ENCODE measurements at places on chromosomes 5 and 9.
A peak's percentile ranks its signal among the peaks of the same experiment; 100 is the strongest.

DNA sequence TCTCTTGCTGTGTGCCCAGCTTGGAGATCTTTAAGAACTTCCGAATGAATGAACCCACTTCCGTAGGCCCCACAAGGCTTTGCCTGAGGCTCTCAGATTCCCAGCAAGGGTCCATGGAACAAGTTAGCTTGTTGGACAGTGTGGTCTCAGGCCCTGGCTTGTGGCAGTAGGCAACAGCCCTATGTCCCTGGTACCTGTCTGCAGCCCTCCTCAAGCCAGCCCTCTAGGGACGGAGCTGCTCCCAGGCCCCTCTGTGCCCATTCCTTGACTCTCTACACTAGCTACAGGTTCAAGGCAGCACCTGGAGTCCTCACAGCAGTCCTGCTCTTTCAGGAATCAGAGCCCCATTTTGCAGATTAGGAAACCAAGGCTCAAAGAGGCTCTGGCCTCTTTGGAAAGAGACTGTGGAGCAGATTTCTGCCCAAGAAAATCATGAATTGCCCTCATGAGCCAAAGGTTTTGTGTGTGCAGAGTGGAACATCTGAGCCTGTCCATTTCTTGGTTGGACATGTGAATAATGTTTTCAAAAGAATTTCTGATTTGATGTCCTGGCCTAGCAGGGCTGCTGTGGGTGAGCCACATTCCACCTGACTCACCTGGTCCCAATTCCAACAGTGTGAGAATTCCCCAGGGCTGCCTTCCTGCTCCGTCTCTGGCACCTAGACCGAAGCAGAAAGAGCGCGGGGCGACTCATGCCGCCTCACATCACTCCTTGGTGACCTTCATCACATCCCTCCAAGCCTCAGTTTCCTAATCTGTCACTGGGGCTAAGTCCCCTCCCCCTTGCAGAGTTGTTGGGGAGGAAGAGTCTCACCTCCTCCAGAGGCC is 131.7 kb downstream of the BARX1 start:
- no peaks in the 10 kb centered on the region for H3K27me3 ChIP-seq
- no peak for DNase-seq
- no peaks in the 10 kb centered on the region for H3K36me3 ChIP-seq
- no peak overlapping the region for H3K27ac ChIP-seq
- H3K4me3 ChIP-seq: no peak overlapping the region

DNA sequence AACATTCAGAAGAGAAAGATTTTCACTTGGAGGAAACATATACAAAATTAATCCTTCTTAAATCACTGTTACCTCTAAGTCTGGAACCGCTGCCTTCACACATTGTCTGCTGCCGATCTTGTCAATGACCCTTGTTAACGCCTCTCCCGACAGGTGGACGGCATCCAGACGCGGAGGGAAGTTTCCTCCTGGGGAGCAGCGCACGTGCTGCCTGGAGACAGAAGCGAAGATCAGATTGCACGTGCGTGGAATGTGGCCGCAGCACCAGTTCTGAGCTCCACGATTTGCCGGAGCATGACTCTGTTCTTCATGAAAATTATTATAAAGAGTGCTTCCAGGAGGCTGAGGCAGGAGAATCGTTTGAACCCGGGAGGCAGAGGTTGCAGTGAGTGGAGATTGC is 183.6 kb upstream of the IRX4 start:
- H3K4me3 ChIP-seq: no peak overlapping the region
- DNase-seq: no peak
- H3K27me3 ChIP-seq: no peaks in the 10 kb centered on the region
- H3K36me3 ChIP-seq: no peaks in the 10 kb centered on the region
- H3K27ac ChIP-seq: no peak overlapping the region
- no peaks in the 10 kb centered on the region for H3K4me1 ChIP-seq

DNA sequence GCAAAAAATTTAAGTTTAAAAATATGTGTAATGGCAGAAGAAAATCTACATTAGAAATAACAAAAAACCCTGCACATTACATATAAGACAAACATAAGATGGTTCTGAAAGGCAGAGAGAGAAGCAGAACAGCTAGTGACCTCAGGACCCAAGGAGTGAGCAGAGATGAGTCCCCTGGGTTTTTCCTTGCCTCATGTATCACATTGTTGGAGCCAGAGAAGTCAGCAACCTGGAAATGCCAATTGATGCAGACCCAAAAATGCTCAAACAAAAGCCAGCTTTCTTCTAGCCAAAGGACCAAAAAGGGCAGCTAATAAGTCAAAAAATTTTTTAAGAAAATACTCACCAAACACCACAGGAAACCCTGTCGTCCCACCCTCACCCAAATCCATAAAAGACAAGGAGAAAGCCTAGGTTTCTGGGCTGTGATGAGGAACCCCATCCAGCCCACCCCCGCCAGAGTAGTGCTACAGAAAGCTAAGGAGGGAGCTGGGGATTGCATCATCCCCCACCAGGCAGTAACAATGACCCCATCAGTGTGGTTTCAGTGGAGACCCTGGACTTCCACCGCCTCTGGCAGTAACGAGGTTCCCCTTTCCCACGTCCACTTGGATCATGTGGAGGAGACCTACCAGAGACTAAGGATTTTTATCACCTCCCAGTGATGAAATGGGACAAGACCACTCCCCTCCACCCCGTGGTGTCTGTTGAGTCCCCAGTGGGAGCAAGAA is 17.6 kb downstream of the DENND1A start:
- H3K36me3 ChIP-seq: no peaks in the 10 kb centered on the region
- DNase-seq: no peak
- no peaks in the 10 kb centered on the region for H3K27me3 ChIP-seq
- H3K27ac ChIP-seq: no peak overlapping the region
- H3K4me1 ChIP-seq: no peaks in the 10 kb centered on the region

DNA sequence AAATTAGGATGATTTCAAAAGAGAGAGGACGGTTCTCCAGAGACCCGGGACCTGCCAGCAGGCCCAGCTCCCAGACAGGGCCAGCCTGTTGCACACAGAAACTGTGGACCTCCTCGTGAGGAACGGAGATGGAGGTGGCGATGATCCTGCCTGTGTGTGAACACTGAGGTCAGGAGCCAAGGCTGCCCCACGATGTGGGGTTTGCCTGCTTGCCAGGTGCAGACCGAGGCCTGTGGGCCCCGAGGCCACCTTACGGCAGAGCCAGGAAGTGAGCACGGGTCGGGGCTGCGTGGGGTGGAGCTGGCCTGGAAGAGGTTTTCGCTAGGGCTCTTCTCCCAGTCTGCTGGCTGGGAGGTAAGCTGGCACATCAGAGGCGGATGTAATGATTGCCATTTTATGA is 4.3 kb downstream of the FAM163B start:
- H3K27me3 ChIP-seq: peaks cover 61% of the 10 kb centered on the region
- DNase-seq: no peak
- H3K27ac ChIP-seq: no peak overlapping the region
- no peaks in the 10 kb centered on the region for H3K36me3 ChIP-seq
- H3K4me3 ChIP-seq: no peak overlapping the region
- no peaks in the 10 kb centered on the region for H3K4me1 ChIP-seq

GRCh38 chr9:38694676-38695075 is 25.3 kb downstream of the FAM240B start:
- peaks cover 10% of the 10 kb centered on the region for H3K4me1 ChIP-seq
- no peaks in the 10 kb centered on the region for H3K27me3 ChIP-seq
- no peak for DNase-seq
- no peak overlapping the region for H3K4me3 ChIP-seq

DNA sequence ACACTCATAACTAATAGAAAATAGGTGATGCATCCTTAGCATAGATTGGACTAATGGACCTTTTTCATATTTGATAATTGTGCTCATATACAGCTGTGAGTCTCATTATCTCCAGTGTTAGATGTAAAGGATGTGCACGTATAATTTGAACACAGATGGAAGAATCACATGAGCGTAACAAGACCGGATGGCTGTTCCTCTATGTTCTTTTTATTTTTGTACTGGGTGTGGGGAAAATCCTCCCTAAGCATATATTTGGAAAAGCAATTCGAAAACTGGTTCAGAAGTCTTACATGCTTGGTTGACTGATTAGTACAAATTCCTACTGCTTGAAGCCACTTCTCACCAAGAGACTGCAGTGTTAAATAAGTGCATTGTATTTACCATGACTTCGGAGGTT is 230.2 kb downstream of the AOPEP start:
- no peaks in the 10 kb centered on the region for H3K4me1 ChIP-seq
- H3K36me3 ChIP-seq: peaks cover 27% of the 10 kb centered on the region
- DNase-seq: no peak
- no peaks in the 10 kb centered on the region for H3K27me3 ChIP-seq

GRCh38 chr5:119032656-119033055 is 38.2 kb upstream of the DMXL1 start:
- H3K4me1 ChIP-seq: 0 out of 2 replicates have a peak, but pooled peaks cover 4% of the 10 kb centered on the region
- no peaks in the 10 kb centered on the region for H3K36me3 ChIP-seq
- DNase-seq: no peak

DNA sequence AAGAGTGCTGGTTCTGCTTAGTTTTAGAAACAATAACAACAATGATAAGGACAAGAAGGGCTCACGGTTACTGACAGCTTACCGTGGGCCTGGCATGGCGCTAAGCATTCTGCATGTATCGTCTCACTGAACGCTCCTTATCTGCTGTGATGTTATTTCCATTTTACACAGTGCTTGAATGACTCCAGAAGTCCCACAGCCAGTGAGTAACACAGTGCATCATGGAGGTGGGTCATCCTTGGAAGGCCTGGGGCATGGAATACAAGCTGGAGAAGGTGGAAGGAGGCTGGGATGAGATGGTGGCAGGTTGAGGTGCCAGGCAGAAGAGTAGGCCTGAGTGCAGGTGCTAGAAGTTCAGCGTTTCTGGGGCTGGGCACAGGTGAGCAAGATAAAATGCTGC is 36.5 kb upstream of the FAT2 start:
- H3K4me3 ChIP-seq: no peak overlapping the region
- H3K27me3 ChIP-seq: peaks cover 28% of the 10 kb centered on the region
- no peak overlapping the region for H3K27ac ChIP-seq
- H3K4me1 ChIP-seq: no peaks in the 10 kb centered on the region
- no peak for DNase-seq
- no peaks in the 10 kb centered on the region for H3K36me3 ChIP-seq

- no peaks in the 10 kb centered on the region for H3K27me3 ChIP-seq
- no peaks in the 10 kb centered on the region for H3K36me3 ChIP-seq
- H3K27ac ChIP-seq: no peak overlapping the region
- no peak for DNase-seq
Observed at GRCh38 chr9:70802758-70803436, 318.5 kb downstream of the TRPM3 start.

- H3K4me3 ChIP-seq: no peak overlapping the region
- no peaks in the 10 kb centered on the region for H3K36me3 ChIP-seq
- H3K27ac ChIP-seq: no peak overlapping the region
- H3K27me3 ChIP-seq: no peaks in the 10 kb centered on the region
Observed at GRCh38 chr5:163306421-163306820, 131.0 kb upstream of the CCNG1 start.

DNA sequence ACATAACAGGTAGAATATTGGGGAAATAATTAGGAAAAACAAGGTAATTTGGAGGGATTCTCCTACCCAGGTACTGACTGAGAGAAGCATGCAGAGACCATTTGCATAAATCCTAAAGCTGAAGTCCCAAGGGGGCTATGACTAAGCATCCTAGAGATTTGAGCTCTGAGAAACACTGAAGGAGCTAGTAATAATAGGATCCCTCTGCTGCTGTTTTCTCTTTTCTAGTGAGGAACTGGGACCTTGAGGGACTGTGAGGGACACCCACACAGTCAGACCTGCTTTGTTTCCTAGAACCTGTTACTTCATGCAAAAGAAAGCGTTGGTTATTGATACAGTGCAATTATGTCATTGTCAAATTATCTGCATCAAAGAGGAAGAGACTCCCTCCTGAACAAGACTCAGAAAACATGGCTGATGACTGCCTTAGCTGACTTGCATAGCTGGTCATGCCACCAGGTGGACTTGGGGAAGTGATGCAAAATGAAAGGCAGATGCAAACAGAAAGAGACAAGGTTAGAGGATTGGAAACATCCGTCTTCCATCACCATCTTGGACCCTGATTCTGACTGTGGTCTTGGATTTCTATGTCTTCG is 335.4 kb downstream of the NTRK2 start:
- no peaks in the 10 kb centered on the region for H3K27me3 ChIP-seq
- H3K27ac ChIP-seq: no peak overlapping the region
- no peaks in the 10 kb centered on the region for H3K36me3 ChIP-seq
- DNase-seq: no peak
- H3K4me3 ChIP-seq: no peak overlapping the region

- no peak overlapping the region for H3K27ac ChIP-seq
- H3K27me3 ChIP-seq: no peaks in the 10 kb centered on the region
- H3K4me1 ChIP-seq: no peaks in the 10 kb centered on the region
- no peak for DNase-seq
- H3K36me3 ChIP-seq: no peaks in the 10 kb centered on the region
- no peak overlapping the region for H3K4me3 ChIP-seq
Observed at GRCh38 chr5:115330830-115331229, 34.4 kb upstream of the CCDC112 start.

DNA sequence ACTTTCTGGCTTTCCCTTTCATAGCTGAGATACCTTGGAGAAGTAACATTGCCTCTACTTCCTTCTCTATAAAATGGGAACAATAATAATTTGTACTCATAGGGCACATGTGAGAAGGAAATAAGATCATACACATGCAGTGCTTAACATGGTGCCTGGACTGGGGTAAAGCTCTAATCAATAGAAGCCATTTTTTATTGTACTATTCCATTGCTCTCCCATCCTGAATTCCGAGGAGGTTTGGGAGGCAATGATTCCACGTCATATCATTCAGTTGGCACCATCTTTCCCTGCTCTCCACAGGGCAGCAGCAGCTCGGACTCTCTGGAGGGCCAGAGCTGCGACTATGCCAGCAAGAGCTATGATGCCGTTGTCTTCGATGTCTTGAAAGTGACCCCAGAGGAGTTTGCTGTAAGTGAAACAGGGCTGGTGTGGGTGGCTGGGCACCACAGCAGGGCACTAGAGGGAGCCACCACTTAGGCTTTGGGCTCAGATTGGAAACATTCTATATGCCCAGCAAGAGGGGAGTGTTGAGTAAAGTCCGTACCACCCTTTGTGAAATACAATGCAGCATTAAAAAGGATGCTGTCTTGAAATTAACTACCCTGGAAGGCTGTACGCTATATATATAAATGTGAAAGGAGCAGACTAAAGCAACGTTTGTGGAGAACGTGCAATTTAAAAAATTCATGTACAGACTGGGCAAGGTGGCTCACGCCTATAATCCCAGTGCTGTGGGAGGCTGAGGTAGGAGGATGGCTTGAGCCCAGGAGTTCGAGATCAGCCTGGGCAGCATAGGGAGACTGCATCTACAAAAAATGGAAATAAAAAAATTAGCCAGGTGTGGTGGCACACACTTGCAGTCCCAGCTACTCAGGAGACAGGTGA is 51.2 kb downstream of the RALGPS1 start:
- H3K4me1 ChIP-seq: peaks cover 4% of the 10 kb centered on the region
- peak; percentile 40 for DNase-seq
- H3K27me3 ChIP-seq: no peaks in the 10 kb centered on the region

GRCh38 chr5:38596981-38597380 is 40.5 kb upstream of the LIFR start:
- peaks cover 72% of the 10 kb centered on the region for H3K4me1 ChIP-seq
- H3K4me3 ChIP-seq: no peak overlapping the region
- H3K27me3 ChIP-seq: no peaks in the 10 kb centered on the region
- H3K36me3 ChIP-seq: no peaks in the 10 kb centered on the region

Measured in SJSA1 (cell line).